Large intestine (tissue), 12 donors: ENCODE measurements at places on chromosomes 2 and 18. TPM values are rescaled to one million over a fixed set of nuclear protein-coding genes. Genes with fewer than 3 reads are reported as not detected.
A peak's percentile ranks its signal among the peaks of the same experiment; 100 is the strongest.

- peaks cover 7% of the 10 kb centered on the region for H3K36me3 ChIP-seq
- no peaks in the 10 kb centered on the region for H3K4me1 ChIP-seq
- no peak for DNase-seq
- H3K27ac ChIP-seq: no peak overlapping the region
- no peak overlapping the region for H3K4me3 ChIP-seq
Measured at GRCh38 chr2:174577967-174578589, 19.5 kb downstream of the WIPF1 start.

Gene LMAN2L
- polyA plus RNA-seq: 30.0 TPM

GRCh38 chr2:105324732-105325131 is 4.8 kb downstream of the TGFBRAP1 start:
- no peak overlapping the region for H3K27ac ChIP-seq
- H3K4me3 ChIP-seq: no peak overlapping the region
- no peaks in the 10 kb centered on the region for H3K27me3 ChIP-seq

DNA sequence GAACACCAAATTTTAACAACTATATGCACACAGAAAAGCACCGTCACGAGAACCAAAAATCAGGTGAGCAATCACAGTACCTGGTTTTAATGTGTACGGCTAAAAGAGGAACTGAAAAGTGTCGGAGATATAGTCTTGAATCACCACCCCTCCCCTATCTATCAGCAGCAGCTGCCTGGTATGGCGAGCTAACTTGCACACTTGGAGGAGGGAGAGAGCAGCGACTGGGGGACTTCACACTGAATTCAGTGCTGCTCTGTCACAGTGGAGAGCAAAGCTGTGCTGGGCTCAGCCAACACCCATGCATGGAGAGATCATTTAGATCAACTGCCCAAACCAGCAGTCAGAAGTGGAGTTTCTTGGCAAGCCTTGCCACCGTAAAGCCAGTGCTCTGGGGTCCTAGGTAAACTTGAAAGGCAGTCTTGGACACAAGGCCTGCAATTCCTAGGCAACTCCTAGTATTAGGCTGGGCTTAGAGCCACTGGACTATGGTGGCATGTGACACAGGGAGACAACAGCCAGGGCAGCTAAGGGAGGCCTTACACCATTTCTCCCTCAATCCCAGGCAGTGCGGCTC is 89.2 kb upstream of the CD226 start:
- H3K36me3 ChIP-seq: peaks cover 5% of the 10 kb centered on the region
- H3K27me3 ChIP-seq: no peaks in the 10 kb centered on the region
- H3K27ac ChIP-seq: no peak overlapping the region
- no peaks in the 10 kb centered on the region for H3K4me1 ChIP-seq

Gene UNC80
- polyA plus RNA-seq: 2.5 TPM

DNA sequence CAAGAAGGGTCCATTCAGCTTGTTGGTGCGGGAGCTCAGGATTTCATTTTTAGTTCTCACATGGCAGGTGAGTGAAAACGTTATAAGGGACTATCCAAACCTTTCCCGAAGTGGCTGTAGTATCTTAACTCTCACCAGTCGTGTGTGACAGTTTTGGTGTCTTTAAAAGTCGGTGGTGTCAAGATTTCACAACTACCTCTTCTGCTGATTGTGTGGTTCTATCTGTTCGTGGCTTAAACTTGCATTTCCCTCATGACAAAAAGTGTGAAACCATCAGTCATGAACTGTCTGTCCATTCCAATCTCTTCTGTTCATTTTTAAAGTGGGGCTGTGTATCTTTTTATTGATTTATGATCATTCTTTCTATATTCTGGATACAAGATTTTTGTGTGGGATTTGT is 3.8 kb upstream of the AQP12B start:
- H3K27me3 ChIP-seq: no peaks in the 10 kb centered on the region
- peak overlapping the region; percentile 25 for H3K4me3 ChIP-seq
- peak overlapping the region; percentile 74 for H3K27ac ChIP-seq
- H3K36me3 ChIP-seq: no peaks in the 10 kb centered on the region
- DNase-seq: no peak
- H3K4me1 ChIP-seq: peaks cover 28% of the 10 kb centered on the region

DNA sequence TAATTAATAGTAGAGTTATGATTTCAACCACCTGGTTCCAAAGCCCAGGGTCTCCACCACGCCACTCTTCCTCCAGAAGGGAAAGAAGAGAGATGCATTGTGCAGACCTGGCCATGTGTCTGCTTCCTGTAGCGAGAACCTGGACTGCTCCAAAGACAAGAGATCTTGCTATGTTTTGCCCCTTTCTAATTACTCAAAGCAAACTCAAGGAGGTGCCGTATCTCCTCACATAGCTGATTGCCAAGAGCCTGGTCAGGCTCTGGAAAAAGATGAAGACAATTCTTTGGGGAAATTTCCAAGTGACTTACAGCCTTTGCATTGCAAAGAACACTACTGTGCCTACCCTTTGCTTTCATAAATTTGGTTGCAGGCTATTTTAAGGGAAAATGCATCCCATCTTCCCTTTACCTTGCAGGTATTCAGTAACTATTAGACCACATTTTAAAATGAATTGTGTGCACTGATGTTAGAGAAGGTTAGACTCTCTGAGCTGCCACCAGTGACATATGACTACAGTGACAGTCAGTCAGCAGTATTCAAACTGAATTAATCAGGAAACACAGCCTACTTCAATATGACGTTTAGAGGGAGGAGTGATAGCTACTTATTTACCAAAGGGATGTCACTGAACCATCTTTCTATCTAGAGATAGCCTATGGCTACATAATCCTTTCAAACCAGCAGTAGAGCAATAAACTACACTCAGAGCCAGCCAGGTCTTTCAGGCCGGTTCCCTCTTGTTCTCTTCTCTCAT is 842.1 kb upstream of the FANCL start:
- no peaks in the 10 kb centered on the region for H3K36me3 ChIP-seq
- DNase-seq: no peak
- H3K27me3 ChIP-seq: no peaks in the 10 kb centered on the region
- no peak overlapping the region for H3K27ac ChIP-seq
- no peak overlapping the region for H3K4me3 ChIP-seq

DNA sequence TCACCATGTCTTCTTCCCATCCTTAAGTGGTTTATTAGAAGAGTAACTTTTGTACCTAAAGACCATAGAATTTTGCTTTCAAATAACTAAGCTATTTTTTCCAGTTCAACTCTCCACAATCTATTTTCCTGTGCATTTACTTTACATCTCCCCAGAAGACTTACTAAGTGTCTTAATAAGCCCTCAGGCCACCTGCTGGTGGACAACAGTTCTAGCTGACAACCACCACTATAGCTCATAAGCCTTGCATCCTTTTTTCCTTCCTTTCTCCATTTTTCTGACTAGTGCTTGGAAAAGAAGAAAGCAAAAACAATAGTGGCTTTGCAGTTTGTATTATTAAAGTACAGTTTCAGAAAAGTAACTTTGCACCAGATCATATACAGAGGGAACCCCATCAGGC is 149.5 kb upstream of the TMEM200C start:
- H3K4me1 ChIP-seq: no peaks in the 10 kb centered on the region
- H3K27me3 ChIP-seq: no peaks in the 10 kb centered on the region
- no peak overlapping the region for H3K4me3 ChIP-seq
- no peaks in the 10 kb centered on the region for H3K36me3 ChIP-seq
- DNase-seq: no peak

Gene IL18R1
- polyA plus RNA-seq: 6.9 TPM

DNA sequence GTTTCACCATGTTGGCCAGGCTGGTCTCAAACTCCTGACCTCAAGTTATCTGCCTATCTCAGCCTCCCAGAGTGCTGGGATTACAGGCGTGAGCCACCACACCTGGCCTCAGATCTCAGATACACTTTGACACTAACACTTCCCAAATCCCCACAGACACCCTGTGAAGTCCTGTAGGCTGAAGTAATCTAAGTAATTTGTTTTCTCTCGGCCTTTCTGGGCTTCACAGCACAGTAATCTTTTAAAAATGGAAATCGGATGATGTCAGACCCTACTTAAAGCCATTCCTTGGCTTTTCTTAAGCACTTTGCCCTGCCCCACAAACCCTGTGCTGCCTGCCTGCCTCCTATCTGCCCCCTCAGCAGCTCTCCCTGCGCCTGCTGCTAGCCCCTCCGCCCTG is 16.2 kb downstream of the ATIC start:
- DNase-seq: no peak
- H3K4me3 ChIP-seq: no peak overlapping the region
- peaks cover 47% of the 10 kb centered on the region for H3K36me3 ChIP-seq
- no peak overlapping the region for H3K27ac ChIP-seq

DNA sequence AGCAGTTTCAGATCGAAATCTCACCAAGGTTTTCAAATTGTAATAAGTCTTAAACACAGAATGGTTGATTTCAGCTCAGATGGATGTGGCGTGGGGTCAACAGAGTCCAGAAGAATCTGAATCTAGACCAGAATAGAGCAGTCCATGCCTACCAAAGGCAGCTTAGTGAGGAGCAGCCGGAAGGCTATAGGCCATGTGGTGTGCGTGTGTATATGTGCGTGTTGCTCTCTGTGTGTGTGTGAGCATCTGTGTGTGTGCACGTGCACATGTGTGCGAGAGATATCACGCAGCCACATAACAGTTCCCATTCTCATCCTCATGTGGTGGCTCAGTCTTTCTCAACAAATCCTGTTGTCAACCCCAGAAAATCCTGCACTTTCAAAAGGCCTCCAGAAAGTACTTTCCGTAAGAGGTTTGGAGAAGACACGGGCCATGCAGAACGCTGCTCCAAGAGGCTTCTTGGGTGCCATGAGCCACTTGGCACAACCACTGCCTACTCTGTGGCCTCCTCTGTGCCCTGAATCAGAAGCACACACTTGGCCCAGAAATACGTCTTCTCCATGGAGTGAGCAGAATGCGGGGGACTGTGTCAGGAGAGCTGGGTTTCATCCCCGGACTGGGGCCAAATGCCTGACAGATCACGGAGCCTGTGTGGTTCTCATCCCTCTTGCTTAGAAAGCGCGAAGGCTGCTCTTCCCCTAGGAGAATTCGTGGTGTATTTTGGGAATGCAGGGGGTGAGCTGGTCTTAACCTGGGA is 67.3 kb downstream of the ACKR3 start:
- no peaks in the 10 kb centered on the region for H3K4me1 ChIP-seq
- no peak for DNase-seq
- H3K27me3 ChIP-seq: no peaks in the 10 kb centered on the region
- H3K36me3 ChIP-seq: no peaks in the 10 kb centered on the region

Gene TMEM200C
- 0.52 TPM for polyA plus RNA-seq

DNA sequence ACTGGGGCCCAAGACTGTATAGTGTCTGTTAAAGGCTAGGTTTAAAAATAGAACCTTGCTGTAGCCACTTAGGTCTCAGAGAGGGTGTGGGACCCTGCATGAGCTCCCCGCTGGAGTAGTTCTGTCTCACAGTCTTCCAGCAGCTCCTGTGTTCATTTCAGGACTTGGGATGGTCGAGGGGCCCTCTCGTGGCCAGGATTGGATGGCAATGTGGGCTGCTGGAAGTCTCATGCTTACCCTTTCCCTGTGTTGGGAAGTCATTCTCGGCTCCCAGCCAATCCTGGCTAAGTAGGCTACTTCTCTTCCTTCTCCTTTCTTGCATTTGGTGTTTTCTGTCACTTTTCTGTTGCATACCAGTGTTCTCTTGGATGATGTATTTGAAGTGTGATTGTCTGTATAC is 284.0 kb upstream of the GCFC2 start:
- H3K27me3 ChIP-seq: no peaks in the 10 kb centered on the region
- H3K27ac ChIP-seq: no peak overlapping the region
- H3K4me1 ChIP-seq: no peaks in the 10 kb centered on the region
- no peak for DNase-seq

Gene COL4A3
- 0.19 TPM for polyA plus RNA-seq

GRCh38 chr2:136032192-136032591 is 46.8 kb upstream of the DARS1 start:
- H3K27ac ChIP-seq: no peak overlapping the region
- H3K27me3 ChIP-seq: no peaks in the 10 kb centered on the region
- H3K4me1 ChIP-seq: no peaks in the 10 kb centered on the region
- no peak for DNase-seq
- H3K36me3 ChIP-seq: no peaks in the 10 kb centered on the region

Gene AFG3L2
- polyA plus RNA-seq: 63.8 TPM

DNA sequence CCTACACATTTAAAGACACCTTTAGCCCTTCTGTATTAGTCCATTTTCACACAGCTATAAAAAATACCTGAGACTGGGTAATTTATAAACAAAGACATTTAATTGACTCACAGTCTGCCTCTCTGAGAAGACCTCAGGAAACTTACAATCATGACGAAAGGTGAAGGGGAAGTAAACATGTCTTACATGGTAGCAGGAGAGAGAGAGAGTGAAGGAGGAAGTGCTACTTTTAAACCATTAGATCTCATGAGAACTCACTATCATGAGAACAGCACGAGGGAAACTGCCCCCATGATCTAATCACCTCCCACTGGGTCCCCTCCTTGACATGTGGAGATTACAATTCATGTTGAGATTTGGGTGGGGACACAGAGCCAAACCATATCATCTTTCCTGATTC is 946.6 kb downstream of the SLC4A3 start:
- no peaks in the 10 kb centered on the region for H3K36me3 ChIP-seq
- H3K4me3 ChIP-seq: no peak overlapping the region
- no peak for DNase-seq
- no peak overlapping the region for H3K27ac ChIP-seq

Gene RNF152
- 3.2 TPM for polyA plus RNA-seq

DNA sequence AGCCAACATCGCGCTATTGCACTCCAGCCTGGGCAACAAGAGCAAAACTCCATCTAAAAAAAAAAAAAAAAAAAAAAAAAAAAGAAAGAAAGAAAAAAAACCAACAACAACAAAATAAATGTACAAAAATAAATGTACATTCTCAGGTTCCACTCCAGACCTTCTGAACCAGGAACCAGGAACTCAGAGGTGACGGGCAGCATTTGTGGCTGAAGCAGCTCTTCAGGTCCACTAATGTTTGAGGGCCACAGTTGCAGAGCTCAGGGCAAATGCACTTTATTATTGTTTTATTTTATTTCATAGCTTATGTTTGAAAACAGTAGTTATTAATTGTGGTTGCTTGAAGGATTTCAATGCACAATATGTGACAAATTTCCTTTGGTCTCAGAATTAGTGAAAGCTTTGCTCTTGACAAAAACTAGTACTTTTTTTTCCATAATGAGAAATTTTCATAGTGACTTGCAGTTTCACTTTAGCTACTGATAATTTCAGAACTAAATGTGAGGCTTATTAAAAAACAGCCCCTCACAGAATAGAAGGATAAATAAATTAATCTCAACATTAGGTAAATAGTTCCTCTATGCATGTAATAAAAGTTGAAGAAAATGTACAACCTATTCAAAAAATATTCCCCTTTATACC is 378.4 kb upstream of the SPHKAP start:
- H3K27ac ChIP-seq: no peak overlapping the region
- no peaks in the 10 kb centered on the region for H3K4me1 ChIP-seq
- H3K4me3 ChIP-seq: no peak overlapping the region
- H3K36me3 ChIP-seq: no peaks in the 10 kb centered on the region
- H3K27me3 ChIP-seq: no peaks in the 10 kb centered on the region
- DNase-seq: no peak

Gene DYNAP
- 0.37 TPM for polyA plus RNA-seq

- peaks cover 33% of the 10 kb centered on the region for H3K27me3 ChIP-seq
- H3K36me3 ChIP-seq: no peaks in the 10 kb centered on the region
- DNase-seq: no peak
Measured at GRCh38 chr2:207254591-207255464, 89.1 kb upstream of the KLF7 start.

- DNase-seq: no peak
- H3K36me3 ChIP-seq: no peaks in the 10 kb centered on the region
- no peak overlapping the region for H3K4me3 ChIP-seq
- H3K4me1 ChIP-seq: no peaks in the 10 kb centered on the region
- H3K27me3 ChIP-seq: no peaks in the 10 kb centered on the region
Measured at GRCh38 chr2:30371772-30372373, 75.2 kb upstream of the LCLAT1 start.

Gene SIX2
- polyA plus RNA-seq: 0.03 TPM

- H3K4me3 ChIP-seq: no peak overlapping the region
- no peaks in the 10 kb centered on the region for H3K4me1 ChIP-seq
- DNase-seq: no peak
- no peaks in the 10 kb centered on the region for H3K36me3 ChIP-seq
Measured at GRCh38 chr2:199148076-199148845, 309.5 kb downstream of the SATB2 start.
